Right lobe of liver (tissue), 6 donors: ENCODE measurements at places on chromosomes 2 and 18. TPM values are rescaled to one million over a fixed set of nuclear protein-coding genes. Genes with fewer than 3 reads are reported as not detected.

The FRZB gene
- total RNA-seq: 0.49 TPM

The CCDC74B gene
- total RNA-seq: not detected

The PRKAG3 gene
- not detected for total RNA-seq

The IL1R1 gene
- 40.8 TPM for total RNA-seq

The MC4R gene
- not detected for total RNA-seq

The ABCB11 gene
- 39.1 TPM for total RNA-seq
